Kidney tubule cell (primary cell): ENCODE measurements at places on chromosomes 6 and 20.
A peak's percentile ranks its signal among the peaks of the same experiment; 100 is the strongest.

- no peak for DNase-seq
Measured at GRCh38 chr6:345747-346385, 45.7 kb upstream of the IRF4 start.

DNA sequence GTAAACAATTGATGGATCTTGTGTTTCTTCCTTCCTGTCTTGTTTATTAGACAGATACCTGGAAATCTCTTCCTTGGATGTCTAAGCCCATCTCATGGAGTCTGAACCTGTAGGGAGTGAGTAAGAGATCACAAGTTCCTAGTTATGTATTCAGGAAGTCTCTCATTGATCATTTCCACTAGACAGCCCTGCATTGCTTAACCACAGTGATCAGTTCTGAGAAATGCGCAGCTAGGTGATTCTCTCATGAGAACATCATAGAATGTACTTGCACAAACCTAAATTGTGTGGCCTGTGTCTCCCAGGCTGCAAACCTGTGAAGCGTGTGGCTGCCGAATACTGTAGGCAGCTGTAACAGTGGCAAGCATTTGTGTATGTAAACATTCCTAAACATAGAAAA is 39.1 kb downstream of the FAM120B start:
- peak; percentile 48 for DNase-seq

GRCh38 chr20:9025643-9026042 is 43.2 kb upstream of the PLCB4 start:
- peak; percentile 74 for DNase-seq

- DNase-seq: no peak
Measured at GRCh38 chr20:278607-279571, 11.7 kb downstream of the C20orf96 start.

DNA sequence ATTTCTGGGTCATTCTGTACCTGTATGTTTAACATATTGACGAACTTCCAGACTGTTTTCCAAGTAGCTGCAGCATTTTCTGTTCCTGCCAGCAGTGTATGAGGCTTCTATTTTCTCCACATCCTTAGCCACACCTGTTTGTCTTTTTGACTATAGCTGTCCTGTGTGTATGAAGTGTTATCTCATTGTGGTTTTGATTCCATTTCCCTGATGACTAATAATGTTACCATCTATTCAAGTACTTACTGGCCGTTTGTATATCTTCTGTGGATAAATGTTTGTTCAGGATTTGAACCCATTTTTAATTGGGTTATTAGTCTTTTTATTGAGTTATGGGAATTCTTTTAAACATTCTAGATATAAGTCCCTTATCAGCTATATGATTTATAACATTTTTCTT is 95.2 kb downstream of the JAG1 start:
- DNase-seq: peak; percentile 79

- DNase-seq: peak; percentile 69
Measured at GRCh38 chr6:91659891-91660290, 1073.0 kb upstream of the MAP3K7 start.

- DNase-seq: no peak
Measured at GRCh38 chr20:40633123-40633850, 55.7 kb downstream of the MAFB start.

DNA sequence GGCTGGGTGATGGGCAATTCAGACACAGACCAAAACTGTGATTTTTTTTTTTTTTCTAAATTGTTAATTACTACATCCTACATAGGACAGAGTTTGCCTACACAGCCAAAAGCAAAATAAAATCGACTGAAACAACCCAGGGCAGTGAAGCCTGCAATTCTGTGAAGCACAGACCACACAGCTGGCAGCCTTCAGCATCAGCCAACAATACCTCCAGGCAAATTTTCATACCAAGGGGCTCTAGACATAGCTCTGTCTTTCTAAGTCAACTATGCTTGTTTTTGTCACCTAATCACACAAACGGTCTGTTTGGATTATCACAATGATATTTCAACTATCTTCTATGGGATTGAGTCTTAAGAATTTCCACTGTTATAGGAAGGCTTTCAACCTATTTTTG is 17.6 kb downstream of the RMND1 start:
- DNase-seq: no peak

GRCh38 chr6:71012866-71013469 is 56.1 kb upstream of the B3GAT2 start:
- peak; percentile 67 for DNase-seq

DNA sequence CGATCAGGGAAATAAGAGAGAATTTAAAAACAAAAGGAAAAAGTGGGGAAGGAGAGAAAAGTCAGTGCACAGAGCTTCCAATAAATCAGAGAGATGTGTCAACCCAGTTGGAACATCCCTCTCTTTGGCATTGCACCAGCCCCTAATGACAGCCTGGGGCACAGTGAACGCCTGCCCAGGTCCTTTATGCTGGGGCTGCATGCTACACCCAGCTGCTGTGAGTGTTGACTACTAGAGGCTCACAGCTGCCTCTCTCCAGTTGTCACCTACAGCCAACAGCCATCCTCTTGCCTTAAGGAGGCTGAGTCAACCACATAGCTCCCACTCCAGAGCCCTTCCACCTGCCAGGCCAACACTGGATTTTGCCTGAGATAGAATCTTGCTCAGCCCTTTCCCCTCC is 19.0 kb downstream of the OR2H2 start:
- no peak for DNase-seq

- DNase-seq: no peak
Measured at GRCh38 chr6:169396554-169397163, 143.0 kb upstream of the THBS2 start.

- no peak for DNase-seq
Measured at GRCh38 chr6:153401751-153402150, 270.7 kb upstream of the RGS17 start.

- DNase-seq: no peak
Measured at GRCh38 chr6:169701311-169701953, 397 bp downstream of the WDR27 start.

GRCh38 chr6:36593569-36594028 is 563 bp upstream of the SRSF3 start:
- DNase-seq: peak; percentile 73

DNA sequence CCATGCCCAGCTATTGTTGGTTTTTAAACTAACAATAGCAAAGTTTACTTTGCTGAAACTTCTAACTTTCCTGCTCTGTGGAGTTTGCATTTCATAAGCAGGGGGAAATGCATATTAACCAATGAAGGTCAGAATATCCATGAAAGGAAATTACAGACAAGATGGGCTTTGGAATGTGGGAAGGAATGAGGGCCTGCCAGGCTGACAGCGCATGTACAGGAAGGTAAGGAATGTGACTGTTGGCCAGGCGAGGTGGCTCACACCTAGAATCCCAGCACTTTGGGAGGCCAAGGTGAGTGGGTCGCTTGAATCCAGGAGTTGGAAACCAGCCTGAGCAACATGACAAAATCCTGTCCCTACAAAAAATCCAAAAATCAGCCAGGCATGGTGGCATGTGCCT is 49.6 kb downstream of the CDK5RAP1 start:
- DNase-seq: peak; percentile 37

DNA sequence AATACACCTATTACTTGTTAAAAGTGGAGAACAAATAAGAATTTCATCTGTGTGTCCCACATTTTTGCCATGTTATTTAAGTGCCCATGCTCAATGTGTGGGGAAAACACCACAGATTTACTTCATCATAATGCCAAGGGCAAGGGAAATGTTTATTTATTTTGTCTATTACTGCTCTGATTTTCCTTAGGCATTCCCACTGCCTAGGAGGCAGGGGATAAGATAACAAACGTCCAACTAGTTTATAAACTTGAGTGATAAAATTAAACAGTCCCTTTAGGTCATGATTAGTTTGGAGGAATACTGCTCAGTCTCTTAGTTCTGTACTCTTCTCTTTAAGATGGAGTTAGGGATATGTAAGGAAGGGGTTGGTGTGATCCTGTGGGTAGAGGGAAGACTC is 598.4 kb upstream of the MARCKS start:
- no peak for DNase-seq

DNA sequence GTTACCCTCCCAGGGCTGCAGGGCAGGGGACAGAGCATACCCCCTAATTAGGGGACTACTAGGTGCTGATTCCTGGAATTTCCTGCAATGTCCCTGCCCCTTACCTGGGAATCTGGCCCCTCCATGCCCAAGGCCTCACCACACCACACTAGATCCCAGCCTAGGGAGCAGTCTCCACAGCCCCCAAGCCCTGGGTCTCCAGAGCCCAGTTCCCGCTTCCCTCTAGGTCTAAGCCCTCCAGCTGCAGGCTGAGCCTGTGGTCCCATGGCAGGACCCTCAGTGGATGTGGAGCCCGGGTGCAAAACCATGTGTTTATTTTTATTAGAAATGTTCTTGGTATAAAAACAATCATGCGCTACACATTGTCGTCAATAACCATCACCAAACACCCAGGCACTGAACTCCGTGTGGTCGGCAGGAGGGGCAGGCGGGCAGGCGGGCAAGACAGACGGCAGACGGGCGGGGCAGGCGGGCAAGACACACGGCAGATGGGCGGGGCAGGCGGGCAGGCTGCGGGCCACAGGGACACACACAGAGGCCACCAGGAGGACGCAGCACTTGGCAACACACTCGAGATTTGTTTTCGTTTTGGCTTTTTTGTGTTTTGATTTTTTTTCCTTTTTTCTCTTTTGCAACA is 124.2 kb downstream of the GRM4 start:
- DNase-seq: no peak

- no peak for DNase-seq
Measured at GRCh38 chr6:4638641-4639040, 137.6 kb upstream of the CDYL start.
